Inflammatory macrophage (primary cell): ENCODE measurements at places on chromosomes 5 and 9.

DNA sequence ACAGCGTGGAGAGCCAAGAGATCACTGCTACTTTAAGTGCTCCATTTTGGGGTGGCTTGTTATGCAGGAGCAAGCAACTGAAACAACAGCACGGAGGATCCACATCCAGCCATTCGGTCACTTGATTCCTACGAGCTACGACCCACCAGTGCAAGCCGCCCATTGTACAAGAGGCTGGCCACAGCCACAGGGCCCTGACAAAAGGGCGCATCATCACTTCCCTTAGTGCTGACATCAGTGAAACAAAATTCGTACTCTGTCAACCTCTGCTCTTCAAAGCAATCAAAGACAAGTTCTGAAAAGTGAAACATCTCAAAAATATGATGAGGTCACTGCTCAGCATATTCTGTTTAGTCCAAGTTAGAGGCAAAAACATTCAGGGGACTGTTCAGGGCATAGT lies 168.4 kb downstream of the GADD45G start:
- DNase-seq = no peak

GRCh38 chr5:18686253-18686652 lies 1052.0 kb downstream of the TAF11L14 start:
- no peak for DNase-seq

DNA sequence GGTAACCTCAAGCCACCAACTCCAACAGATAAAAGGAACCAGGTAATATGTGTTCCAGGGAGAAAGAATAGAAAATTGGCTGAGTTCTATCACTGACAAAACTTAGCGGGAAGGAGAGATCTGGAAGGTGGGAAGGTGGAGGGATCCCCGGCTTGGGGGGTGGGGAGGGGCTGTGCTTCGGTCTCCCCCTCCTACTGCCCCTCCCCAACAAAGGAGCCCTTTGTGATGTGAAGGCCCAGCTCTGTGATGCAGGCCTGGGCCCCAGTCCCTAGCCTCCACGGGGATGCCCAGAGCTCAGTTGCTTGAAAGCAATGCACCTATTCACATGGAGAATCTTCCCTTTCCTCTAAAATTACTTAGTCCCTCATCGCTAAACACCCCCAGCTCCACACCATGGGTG lies 4.4 kb upstream of the ZNF484 start:
- DNase-seq = no peak

- DNase-seq = no peak
Observed at GRCh38 chr5:58456486-58456885, 3.4 kb downstream of the PLK2 start.

GRCh38 chr5:164361986-164362385 lies 856.6 kb downstream of the MAT2B start:
- DNase-seq = no peak

DNA sequence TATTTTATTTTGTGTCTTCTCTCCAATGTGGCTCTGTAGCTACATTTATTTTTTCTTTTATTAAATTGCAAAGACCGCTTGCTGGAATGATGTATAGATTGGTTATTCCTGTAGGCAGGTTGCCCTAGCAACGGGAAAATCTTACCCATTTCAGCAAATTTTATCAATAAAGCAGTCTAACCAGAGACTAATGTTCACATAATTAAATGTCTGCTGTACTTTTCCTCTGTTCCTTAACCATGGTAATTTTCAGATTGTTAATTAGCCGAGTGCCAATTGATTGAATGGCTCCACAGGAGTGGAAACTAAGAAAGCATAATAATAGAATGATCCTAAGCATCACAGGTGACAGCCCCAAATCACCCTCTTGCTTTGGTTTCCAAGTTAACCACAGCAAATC lies 134.8 kb downstream of the BASP1 start:
- DNase-seq = no peak

- no peak for DNase-seq
Observed at GRCh38 chr5:10825897-10826644, 65.0 kb upstream of the DAP start.

DNA sequence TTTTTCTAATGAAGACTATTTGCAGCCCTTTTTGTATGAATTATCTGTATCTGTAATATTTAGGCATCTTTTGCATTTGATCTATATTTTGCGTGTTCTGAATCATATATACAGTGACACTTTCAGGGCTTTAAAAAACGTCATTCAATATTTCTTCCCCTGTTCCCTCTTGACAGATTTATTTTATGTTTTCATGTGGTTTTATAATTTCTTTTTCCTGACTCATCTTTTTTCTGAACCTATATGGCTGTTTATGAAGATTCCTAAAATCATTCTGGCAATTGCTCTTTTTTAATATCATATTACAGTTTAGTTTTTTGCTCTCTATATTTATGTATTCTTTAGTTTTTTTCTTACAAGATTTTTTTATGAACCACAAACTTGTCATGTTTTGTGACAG lies 67.6 kb downstream of the SMARCA2 start:
- DNase-seq = no peak

DNA sequence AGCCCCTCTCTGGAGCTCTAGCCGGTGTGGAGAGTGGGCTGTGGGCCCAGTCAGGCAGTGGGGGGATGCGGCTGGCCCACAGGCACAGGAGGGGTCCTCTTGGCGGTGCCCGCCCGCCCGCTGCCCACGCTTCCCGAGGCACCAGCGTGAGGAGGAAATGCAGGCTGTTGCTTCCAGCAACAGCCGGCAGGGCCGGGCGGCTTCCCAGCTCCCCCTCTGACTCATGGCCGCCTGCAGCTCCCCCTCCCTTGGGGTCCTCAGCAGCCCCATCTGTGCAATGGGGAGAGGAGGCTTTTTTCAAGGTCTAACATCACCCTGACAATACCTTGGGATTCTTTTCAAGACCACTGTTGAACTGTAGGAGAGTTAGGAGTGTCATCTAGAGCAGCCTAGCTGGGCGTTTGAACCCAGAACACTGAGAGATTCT lies 10.4 kb downstream of the CXXC5 start:
- DNase-seq = peak; percentile 74

- no peak for DNase-seq
Observed at GRCh38 chr9:60546406-60546805, 367.8 kb upstream of the SPATA31A5 start.

DNA sequence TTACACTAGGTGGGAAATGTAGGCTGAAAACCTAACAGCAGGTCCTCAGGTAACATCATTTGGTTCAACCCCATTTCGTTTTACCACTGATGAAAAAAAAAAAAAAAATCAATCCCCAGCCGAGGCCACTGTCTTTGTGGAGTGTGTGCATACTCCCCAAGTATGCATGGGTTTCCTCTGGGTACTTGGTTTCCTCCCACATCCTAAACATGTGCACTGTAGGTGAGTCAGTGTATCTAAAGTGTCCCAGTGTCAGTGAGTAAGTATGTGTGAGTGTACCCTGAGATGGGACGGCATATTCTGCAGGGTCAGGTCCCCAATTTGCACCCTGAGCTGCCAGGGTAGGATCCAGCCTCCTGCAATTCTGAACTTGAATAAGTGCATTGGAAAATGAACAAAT lies 966.5 kb upstream of the DMAC1 start:
- no peak for DNase-seq

- no peak for DNase-seq
Observed at GRCh38 chr5:67639313-67639712, 442.7 kb upstream of the CD180 start.

DNA sequence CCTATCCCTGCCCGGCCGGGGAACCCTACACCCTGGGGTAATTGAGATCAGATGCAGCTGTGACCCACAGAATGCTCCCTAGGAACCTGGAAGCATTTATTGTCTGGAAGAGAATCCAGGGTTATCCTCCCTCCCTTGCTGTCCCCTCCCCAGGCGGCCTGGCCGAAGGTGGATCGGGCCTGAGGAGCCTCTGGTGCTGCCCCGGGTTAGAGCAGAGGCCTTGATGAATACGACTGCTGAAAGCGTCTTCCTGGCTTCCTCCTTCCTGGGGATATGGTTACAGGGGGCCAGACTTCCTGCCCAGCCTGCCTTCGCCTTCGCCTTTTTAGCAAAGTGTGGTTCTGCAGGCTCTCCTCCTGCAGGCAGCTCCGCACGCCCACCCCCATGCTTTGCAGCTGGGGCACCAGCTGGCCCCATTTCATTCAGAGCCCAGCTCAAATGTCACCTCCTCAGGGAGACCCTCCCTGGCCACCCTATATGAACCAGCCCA lies 22.5 kb upstream of the PTGS1 start:
- no peak for DNase-seq

GRCh38 chr5:343461-344401 lies 22.2 kb downstream of the AHRR start:
- DNase-seq = peak; percentile 25

- DNase-seq = no peak
Observed at GRCh38 chr9:11779971-11780370, 913.2 kb upstream of the TYRP1 start.

- DNase-seq = no peak
Observed at GRCh38 chr9:13967438-13967837, 346.5 kb downstream of the NFIB start.

GRCh38 chr5:32020271-32020670 lies 153.8 kb downstream of the GOLPH3 start:
- DNase-seq = peak; percentile 42

- DNase-seq = no peak
Observed at GRCh38 chr9:94825611-94825958, 99.1 kb downstream of the AOPEP start.

- no peak for DNase-seq
Observed at GRCh38 chr9:93536167-93536566, 40.2 kb upstream of the PHF2 start.

DNA sequence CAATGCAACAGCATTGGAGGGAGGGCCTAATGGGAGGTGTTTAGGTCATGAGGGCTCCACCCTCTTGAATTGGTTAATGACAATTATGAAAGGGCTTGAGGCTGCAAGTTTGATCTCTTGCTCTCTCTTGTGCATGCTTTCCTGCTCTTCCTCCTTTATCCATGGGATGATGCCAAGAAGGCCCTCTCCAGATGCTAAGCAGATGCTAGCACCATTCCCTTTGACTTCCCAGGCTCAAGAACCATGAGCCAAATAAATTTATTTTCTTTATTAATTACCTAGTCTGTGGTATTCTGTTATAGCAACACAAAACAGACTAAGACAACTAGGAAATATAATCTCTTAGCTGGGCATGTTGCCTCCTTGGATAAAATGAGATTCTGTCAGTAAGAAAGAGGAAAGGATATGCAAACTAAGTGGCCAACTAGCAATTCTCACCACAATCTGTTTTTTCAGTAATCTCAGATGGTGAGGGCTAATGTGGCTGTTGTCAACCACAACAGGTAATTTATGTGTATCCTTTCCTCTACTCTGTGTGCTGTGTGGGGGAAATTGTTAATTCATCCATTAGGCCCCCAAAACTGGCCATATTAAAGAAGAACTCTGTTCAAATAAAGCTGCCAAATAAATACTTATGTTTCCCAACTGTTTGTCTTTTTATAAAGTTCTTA lies 269.1 kb upstream of the CD180 start:
- DNase-seq = no peak

- DNase-seq = no peak
Observed at GRCh38 chr9:72937545-72937944, 15.3 kb downstream of the ALDH1A1 start.

- no peak for DNase-seq
Observed at GRCh38 chr9:108620767-108621166, 235.0 kb downstream of the ACTL7B start.

GRCh38 chr9:124518116-124518515 lies 10.9 kb upstream of the NR5A1 start:
- DNase-seq = no peak

GRCh38 chr5:51518607-51519006 lies 135.4 kb downstream of the ISL1 start:
- DNase-seq = no peak

- DNase-seq = no peak
Observed at GRCh38 chr5:59485629-59486439, 407.7 kb downstream of the PDE4D start.

GRCh38 chr9:130208600-130209347 lies 36.6 kb downstream of the NCS1 start:
- no peak for DNase-seq

- DNase-seq = no peak
Observed at GRCh38 chr5:37850226-37850865, 10.5 kb upstream of the GDNF start.
